Thoracic aorta (tissue), 2 donors: ENCODE measurements at places on chromosomes 6 and 20.

GRCh38 chr6:33390173-33390572 is 1.4 kb upstream of the KIFC1 start:
- DNase-seq: no peak
- peaks cover 6% of the 10 kb centered on the region for H3K4me1 ChIP-seq
- H3K36me3 ChIP-seq: no peaks in the 10 kb centered on the region
- no peaks in the 10 kb centered on the region for H3K27me3 ChIP-seq
- no peak overlapping the region for H3K4me3 ChIP-seq
- H3K27ac ChIP-seq: no peak overlapping the region

GRCh38 chr6:157668009-157668401 is 155.0 kb upstream of the SNX9 start:
- H3K4me1 ChIP-seq: peaks cover 9% of the 10 kb centered on the region
- peaks cover under 1% of the 10 kb centered on the region for H3K36me3 ChIP-seq
- no peak for DNase-seq
- no peaks in the 10 kb centered on the region for H3K27me3 ChIP-seq
- no peak overlapping the region for H3K4me3 ChIP-seq
- H3K27ac ChIP-seq: no peak overlapping the region

- no peak overlapping the region for H3K4me3 ChIP-seq
- H3K27me3 ChIP-seq: no peaks in the 10 kb centered on the region
- no peak for DNase-seq
- H3K4me1 ChIP-seq: no peaks in the 10 kb centered on the region
- H3K27ac ChIP-seq: no peak overlapping the region
Observed at GRCh38 chr6:98657764-98658163, 176.6 kb upstream of the POU3F2 start.

- H3K27me3 ChIP-seq: no peaks in the 10 kb centered on the region
- H3K27ac ChIP-seq: no peak overlapping the region
- no peak overlapping the region for H3K4me3 ChIP-seq
- no peaks in the 10 kb centered on the region for H3K4me1 ChIP-seq
- DNase-seq: no peak
Observed at GRCh38 chr20:61596687-61597330, 344.7 kb downstream of the CDH4 start.

DNA sequence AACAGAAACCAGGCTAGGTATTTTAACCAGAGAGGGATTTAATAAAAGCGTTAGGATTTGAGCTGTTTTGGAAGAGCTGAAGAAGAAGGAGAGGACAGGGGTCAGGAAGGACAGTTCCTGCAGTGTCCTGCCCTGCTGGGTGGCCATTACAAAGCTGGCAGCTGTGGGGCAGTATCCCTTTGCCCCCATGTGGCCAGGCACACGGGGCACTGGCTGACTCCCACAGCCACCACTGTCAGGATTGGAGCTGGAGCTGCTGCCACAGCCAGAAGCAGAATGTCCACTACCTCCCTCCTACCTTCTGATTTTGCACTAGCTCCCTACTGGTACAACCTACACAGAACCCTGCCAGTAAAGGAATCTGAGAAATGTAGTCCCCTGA is 46.5 kb downstream of the SLC22A3 start:
- H3K4me1 ChIP-seq: peaks cover 39% of the 10 kb centered on the region
- H3K4me3 ChIP-seq: no peak overlapping the region
- H3K27me3 ChIP-seq: no peaks in the 10 kb centered on the region
- no peaks in the 10 kb centered on the region for H3K36me3 ChIP-seq
- DNase-seq: no peak

DNA sequence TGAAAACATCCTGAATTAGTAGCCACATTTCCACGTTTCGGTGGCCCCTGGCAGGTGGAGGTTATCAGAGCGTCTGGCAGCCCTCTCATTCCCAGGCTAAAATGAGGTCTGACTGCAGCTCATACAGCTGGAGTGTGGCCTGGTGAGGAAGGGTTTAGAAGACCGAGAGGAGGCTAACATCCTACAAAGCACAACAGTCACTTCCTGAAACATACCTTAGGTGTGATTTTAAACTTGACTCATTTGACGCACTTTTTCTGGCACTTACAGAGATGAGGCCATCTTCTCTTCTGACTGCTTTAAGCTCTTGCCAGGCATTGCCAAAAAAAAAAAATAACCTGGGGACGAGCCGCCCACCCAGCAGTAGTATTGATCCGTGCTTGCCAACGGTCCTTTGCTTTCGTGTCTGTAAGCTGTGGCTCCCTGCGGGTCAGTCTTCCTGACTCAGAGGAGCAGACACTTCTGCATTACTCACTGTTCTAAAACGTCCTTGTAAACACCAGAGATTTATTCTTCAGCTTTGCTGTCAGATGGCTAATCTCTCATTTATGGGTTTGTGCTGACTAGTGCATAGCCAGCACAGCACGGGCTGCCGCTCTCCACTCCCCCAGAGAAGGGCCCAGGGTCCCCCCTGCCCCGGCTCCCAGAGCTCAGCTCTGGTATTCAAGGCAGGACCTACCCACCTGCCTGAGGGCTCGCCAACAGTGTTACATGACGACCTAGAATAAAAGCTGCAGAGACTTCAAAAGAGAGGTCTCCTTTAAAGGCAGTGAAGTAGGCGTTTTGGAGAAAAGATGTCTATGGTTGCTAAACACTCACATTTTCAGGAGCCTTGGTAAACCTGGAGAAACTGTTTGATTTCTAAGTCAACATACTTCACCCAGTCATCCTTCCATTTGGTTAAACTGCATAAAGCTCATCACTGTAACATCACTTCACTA is 78.5 kb upstream of the FRMD1 start:
- no peak overlapping the region for H3K4me3 ChIP-seq
- no peaks in the 10 kb centered on the region for H3K36me3 ChIP-seq
- no peaks in the 10 kb centered on the region for H3K27me3 ChIP-seq
- H3K27ac ChIP-seq: no peak overlapping the region
- no peaks in the 10 kb centered on the region for H3K4me1 ChIP-seq
- no peak for DNase-seq
